Substantia nigra (tissue), 51 donors: ENCODE measurements at places on chromosomes 11 and 22.

DNA sequence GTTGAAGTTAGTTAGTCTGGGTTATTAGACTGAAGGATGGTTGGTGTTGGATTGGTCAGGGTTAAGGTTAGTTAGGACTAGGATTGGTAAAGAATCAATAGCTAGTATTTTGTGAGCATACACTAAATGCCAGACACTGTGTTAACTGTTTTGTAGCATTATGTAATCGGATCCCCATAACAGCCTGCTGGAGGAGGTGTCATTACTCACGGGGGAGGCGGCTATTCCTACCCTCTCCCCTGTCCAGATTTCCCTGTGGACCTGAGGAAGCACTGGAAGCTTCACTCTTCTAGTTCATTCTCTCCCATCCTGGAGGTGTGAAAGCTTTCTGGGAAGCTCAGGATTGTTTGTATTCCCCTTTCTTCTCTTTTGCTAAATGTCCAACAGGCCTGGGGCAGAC, 40.5 kb upstream of the KCNJ11 start:
- no peak for DNase-seq

DNA sequence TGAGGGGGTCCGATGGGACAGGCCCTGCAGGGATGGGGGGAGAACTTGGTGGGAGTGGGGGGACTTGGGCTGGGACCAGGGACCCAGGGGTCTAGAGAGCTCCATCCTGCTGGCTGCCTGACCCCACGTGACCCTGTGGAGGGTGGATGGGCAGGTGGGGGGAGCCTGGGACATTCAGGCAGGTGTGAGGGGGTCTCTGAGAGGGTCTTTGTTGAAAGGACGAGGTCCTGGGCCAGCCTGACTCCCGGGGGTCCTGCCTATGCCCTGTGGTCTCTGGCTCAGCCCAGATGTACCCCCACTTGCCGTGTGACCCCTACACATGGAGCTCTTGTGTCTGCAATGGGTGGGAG, 7.5 kb downstream of the LRRC56 start:
- no peak for DNase-seq

- no peak for DNase-seq
These were observed 107.2 kb downstream of the MAML2 start for GRCh38 chr11:96235751-96236150.

DNA sequence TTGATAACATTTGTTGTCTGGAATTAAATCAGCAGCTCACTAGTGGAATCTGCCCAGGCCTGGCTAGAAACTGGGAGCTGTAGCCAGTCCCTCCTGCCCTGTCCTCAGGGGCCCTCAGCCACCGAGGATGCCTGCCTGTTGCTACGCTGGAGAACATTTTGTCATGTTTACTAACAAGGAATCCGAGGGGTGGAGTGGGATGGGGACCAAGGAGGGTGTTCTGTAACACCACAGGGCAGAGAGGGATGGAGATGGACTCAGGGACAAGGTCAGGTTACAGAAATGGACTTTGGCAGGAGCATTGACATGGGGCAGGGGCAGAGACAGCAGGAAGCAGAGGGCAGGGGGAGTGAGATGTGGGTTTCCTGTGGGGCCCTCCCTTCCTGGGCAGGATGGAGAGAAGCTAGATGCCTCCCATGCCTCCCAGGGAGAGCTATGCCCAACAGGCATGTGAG, 45.8 kb upstream of the AMPD3 start:
- no peak for DNase-seq

- DNase-seq: no peak
These were observed 41.1 kb downstream of the RBFOX2 start for GRCh38 chr22:35987487-35987886.

DNA sequence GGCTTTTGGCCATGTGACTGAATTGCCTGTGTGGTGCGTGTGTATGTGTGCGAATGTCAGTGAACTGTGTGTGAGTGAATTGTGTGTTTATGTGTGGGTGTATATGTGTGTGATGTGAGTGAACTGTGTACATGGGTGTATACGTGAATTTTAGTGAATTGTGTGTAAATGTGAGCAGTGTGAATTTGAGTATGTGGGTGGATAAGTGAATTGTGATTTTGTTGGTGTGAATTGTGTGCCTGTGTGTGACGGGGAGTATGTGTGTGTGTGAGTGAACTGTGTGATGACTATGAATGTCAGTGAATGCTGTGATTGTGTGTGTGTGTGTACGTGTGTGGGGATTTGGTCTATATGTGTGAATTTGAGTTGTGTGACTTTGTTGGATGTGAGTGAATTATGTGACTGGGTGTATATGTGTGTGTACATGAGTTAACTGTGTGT, 3.5 kb downstream of the DDTL start:
- no peak for DNase-seq

GRCh38 chr11:96607864-96608558, 218.2 kb downstream of the JRKL start:
- no peak for DNase-seq

DNA sequence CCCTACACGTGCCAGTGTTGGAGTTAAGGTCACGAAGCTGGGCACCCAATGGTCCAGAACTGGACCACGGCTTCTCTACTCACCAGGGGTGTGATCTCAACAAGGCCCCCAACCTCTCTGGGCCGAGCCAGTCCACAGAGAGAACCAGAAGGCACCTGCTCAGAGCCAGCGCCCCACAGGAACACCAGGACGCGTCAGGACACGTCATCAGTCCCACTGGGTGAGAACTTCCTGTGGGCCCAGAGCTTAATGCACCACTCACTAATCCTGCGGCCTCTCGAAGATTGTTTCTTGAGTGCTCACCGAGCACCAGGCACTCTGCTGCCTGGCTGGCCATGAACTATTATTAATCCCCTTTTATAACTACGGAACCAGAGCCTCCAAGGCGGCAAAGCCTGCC, 10.1 kb downstream of the PHF21B start:
- DNase-seq: no peak

DNA sequence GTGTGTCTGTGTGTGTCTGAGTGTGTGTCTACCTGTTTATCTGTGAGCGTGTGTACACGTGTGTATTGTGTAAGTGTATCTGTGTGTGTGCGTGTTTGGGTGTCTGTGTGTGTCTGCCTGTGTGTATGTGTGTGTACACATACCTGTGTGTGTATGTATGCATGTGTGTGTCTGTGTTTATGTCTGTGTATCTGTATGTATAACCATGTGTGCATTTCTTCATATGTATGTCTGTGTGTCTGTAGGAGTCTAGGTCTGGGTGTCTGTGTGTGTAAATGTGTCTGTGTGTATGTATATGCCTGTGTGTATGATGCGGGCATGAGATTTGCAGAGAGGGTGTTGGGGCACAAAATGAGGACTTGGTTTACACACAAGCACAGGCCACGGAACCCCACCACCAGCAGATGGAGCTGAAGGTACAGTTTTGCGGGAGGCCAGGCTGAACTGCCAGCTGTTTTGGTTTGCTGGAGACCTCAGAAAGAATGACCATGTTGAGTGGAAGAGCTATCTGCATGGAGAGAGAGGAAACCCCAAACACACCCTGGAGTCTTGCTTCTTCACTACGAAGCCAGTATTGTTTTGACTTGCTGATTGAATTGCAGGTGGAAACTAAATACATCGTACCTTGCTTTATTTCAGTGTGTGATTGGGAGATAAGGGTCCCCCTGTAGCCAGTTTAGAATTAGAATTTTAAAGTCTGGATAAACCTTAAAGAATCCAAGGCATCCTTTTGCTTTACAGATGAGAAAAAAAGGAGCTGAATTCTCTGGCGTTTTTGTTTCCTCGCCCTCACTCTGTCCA, 497.2 kb downstream of the NTM start:
- peak; percentile 26 for DNase-seq

DNA sequence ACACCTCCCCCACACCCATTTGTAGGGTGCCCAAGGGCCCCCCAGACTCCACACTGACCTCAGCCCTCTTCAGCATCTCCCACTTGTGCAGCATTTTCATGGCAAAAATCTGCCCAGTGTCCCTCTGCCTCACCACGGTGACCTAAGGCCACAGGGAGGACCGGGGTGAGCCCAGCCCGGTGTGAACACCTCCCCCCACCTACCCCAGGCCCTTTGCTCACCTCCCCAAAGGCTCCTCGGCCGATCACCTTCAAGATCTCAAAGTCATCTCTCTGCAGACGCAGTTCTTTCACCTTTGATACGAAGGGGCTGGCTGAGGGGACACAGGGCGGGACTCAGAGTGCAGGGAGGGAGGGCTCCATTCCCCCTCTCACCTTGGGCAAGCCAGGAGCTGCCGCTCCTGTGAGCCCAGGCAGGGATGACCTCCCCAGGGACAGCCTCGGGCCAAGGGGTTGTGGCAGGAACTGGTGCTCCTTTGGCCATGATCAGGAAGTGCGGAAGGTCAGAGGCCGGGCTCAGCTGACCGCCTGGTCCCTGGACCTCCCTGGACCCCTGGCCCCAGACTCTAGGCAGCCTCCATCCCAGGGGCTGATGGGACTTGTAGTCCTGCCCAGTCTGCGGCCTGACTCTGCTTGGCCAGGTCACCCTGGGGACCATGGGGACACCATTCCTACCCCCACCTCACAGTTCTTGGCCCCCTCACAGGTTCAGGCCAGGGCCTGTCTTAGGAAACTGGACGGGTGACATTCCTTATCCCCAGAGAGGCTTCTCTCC, 2.7 kb downstream of the CDC42BPG start:
- no peak for DNase-seq

- no peak for DNase-seq
These were observed 186.5 kb downstream of the SWAP70 start for GRCh38 chr11:9850224-9850895.

- DNase-seq: no peak
These were observed 101.1 kb upstream of the GALNT18 start for GRCh38 chr11:11722861-11723260.

- no peak for DNase-seq
These were observed 170.0 kb downstream of the LRRC4C start for GRCh38 chr11:41289408-41289807.

- no peak for DNase-seq
These were observed 19.0 kb downstream of the TSKU start for GRCh38 chr11:76802151-76802550.

- no peak for DNase-seq
These were observed 27.3 kb downstream of the NTM start for GRCh38 chr11:131397675-131398074.

DNA sequence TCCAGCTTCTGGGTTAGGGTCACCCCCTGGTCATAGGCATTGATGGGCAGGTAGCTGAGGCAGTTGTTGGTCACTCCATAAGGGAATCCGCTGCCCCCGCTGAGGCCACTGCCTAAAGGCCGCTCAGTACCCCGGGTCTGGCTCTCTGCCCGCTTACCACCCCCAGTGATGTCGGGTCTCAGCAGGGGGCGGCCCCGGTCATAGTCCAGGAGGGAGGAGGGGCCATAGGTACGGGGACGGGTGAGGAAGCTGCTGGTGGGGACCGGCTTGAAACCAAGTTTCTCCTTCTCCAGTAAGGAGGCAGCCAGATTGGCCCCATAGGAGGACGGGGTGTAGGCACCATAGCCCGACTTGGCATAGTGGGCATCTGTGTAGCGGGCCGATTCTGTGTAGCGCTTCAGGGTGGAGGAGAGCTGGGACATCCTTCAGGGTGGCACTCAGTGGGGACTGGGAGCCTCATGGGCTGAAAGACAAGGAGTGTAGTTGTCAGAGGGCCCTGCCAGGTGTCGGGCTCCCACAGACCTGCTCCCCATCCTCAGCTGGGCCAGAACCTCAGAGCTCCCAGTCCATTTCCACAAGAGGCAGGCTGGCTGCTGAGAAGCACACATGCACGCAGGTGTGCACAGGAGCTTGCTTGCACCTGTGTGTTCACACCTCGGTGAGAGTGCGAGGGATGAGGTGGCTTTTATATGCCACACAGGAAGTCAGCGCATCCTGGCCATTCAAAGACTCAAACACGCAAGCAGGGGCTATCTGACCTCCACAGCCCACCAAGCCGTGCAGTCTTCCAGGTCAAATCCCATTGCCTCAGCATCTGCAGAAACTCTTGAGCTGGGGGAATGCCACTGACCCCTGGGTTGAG, 8.2 kb downstream of the USP2 start:
- DNase-seq: no peak

DNA sequence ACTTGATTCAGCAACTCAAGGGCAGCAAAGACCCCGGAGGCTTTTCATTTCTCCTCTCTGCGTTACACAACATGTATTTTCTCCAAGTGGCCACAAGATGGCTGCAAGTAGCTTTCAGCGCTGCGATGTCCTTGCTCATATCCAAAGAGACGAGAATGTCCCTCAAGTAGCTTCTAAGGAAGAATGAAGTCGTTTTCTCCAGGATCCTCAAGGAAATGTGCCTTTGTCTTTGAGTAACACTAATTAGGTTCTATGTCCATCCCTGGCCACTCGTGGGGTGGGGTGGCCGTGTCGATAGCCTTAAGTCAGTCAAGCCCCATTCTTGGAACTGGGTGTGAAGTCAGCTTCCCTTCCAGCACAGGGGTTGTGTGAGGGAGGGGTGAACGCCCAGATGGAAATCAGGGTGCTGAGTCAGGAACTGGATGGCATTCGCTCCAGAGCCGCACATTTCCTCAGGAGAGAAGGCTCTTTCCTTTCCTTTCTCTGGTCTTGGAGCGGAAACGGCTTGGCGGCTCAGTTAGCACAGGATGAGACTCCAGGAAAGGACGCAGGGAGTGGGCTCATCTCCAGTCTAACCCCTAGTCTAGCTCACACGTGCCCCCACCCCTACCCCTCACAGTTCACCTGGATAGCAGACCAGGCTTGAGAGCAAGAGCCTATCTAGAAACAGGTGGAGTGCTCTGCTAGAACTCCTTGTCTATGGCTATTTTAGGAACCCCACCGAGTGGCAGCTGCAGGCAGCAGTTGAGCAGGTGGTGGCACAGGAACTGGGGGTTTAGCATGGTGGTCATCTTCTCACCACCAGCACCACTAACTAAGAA, 44.3 kb downstream of the NNMT start:
- DNase-seq: no peak

DNA sequence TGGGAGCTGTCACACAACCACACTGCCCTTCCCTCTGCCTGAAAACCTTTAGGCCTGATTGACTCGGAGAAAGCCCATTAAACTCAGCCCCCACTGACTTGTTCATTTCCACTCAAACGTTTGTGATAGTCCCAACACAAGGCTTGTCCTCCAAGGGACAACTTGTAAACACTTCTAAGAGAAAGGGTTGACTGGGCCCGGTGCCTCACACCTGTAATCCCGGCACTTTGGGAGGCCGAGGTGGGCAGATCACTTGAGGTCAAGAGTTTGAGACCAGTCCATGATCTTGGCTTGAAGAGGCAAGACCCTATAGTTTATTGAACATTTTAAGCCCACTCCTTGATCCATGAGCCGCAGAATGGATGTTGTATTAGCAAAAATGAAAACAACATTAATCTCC, 63.3 kb upstream of the PRODH start:
- no peak for DNase-seq
